ENCODE measurements at places on chromosomes 13 and 19.

DNA sequence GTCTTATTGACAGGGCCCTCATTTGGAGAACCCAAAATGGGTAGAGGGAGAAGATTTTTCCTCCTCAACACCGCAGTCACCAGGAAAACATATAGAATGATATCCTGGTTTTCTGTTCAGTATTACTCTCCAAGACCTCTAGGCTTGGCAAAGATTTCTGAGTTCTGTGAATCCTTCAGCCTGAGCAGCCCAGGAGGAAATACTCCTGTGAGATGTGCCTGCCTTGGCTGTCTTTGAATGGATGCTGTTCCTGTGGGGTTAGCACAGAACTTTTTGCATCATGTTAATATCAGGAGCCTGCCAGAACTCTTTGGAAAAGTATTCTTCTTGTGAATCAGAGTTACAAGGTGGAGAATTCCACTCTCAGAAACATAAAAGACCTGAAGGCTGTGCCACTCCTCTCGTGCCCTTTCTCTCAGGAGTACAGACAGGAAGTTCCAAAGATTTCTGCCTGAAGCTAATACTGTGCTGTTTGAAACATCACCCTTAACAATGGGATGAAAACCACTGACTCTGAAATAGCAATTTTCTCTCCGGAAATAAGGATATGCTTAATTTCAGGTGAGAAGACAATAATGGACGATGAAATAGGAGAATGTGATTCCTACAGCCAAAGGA lies 520.1 kb upstream of the NBEA start:
- DNase-seq = no peak

DNA sequence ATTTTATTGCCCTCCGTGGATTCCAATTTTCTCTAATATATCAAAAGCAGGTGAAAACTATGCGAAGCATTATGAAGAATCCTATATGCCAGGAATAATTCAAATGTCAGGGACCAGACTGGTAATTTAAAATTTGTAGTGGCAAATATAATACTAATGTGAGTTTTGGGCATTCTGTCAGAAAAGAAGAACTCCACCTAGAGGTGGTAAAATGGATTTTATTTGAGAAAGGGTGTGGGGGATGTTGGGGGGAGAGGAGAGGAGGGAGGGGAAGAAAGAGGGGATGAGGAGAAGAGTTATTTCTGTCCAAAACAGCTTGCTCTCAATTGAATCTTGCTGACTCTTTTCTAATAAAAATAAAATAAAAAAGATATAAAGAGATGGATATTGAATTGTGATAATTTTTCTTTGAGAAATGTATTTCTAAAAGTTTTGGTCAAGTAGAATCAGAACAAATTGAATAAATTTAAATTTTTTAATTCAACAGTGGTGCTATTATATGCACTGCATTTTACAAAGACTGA lies 929.3 kb upstream of the SLITRK5 start:
- no peak for DNase-seq

- DNase-seq = no peak
Observed at GRCh38 chr13:21684576-21684975, 13.7 kb downstream of the FGF9 start.

DNA sequence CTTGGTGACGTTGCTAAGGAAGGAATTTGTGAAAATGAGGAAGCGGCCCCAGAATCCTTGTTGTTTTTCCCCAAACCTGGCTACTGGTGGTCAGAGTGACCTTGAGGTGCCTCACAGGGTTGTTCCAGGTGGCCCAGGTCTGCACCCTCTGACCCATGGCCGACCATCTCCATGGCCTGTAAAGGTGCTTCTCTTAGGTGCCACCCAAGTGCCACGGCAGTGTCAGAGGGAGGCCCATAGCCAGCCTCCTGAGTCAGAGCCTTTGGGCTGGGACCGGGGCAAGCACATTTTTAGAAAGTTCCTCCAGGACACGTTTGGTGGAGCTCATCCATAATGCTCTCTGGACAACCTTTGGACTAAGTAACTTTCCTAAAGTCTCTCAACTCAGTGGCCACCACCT lies 83.9 kb upstream of the IRS2 start:
- DNase-seq = no peak

DNA sequence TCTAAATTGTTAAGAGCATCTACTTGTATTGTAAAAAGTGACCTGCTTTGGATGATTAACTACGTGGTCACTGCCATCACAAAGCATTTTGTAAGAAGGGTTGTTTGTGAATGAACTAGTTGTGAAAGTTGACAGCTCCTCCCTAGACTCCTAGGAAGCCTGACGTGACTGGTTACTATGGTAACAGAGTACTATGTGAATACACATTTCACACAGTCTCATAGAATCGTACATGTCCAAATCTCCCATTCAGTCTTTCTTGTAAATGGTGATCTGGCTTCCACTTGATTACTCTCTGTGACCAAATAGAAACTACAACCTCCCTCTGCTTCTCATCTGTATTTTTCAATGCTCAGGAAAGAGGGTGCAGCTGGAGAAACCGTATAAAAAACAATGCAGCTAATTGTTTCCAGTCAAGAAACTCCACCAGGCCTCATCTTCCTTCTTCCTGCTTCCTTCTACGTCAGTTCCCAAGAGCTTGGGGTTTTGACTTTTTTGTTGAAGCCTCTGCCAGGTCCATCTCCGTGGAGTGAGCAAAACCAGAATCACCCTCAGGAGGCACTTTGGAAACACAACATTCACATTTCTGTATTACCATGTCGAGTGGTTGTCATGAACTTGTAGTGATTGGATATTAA lies 83.4 kb downstream of the GPC6 start:
- peak; percentile 21 for DNase-seq

GRCh38 chr13:42747399-42747873 lies 33.9 kb upstream of the FAM216B start:
- DNase-seq = peak; percentile 85

DNA sequence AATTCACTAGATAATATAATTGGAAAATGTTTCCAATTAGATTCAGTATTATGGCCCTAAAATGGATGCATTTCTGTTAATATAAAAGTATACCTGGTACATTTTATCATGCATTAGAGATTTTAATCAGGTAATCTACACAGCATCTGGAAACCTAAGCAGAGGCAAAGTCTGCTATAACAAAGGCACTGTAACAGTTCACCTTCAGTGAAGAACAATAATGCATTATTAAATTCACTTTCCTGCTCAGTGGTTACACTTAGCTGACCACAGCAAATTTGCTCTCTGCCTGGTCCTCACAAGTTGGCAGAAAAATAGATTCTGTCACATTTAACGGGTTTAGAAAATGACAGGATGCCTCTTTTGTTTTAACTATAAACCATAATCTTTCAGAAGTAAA lies 326.9 kb downstream of the DACH1 start:
- DNase-seq = no peak

DNA sequence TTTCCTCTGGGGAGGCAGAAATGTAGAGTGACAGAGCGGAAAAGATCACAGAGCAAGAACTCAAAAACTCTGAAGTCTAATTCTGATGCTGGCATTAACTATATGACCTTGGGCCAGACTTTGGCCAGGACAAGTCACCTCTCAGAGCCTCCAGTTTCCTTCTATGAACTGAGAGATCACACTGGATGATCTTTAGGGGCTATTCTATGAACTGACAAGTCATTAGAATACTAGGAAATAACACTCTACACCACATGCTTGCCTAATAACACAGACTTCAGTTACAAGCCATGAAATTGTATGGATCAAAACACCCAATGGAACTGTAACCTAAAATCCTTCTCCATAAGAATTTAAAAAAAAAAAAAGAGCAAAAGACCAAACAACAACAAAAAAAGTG lies 16.9 kb downstream of the SLC25A30 start:
- no peak for DNase-seq

DNA sequence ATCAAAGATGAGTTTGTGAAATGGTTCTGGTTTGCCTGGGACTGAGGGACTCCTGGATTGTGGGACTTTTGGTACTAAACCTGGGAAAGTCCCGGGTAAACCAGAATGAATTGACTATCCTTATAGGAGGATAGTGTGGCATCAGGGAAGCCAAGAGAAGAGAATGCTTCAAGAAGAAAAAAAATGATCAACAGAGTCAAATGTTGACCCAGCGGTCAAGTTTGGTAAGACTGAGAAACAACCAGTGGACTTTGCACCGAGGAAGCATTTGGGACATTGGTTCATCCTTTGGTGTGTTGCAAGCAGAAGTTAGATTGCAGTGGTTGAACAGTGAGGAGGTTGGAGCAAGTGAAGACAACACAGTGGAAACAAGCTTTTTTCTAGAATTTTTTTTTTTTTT lies 33.5 kb downstream of the CLEC17A start:
- no peak for DNase-seq

GRCh38 chr19:8831373-8831772 lies 731 bp downstream of the ZNF558 start:
- DNase-seq = no peak

DNA sequence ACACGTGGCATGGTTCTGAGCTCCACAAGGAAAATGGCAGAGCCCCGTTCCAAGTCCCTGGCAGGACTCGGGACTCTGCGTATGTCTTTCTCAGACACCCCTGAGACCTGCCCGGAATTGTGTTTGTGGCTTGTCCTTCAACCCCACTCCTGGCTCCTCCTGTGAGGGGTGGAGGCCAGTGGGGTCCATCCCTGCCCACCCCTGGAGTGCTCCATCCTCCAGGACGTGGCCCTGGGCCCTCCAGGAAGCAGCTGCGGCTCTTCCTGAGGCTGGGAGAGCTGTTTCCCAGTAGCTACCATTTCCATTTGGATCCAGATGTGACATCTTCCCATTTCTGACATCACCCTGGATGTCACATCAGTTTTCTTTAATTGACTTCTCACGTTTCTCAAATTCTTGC lies 118.7 kb upstream of the C1QTNF9B start:
- no peak for DNase-seq

- no peak for DNase-seq
Observed at GRCh38 chr13:19184176-19184575, 2.6 kb upstream of the TUBA3C start.

DNA sequence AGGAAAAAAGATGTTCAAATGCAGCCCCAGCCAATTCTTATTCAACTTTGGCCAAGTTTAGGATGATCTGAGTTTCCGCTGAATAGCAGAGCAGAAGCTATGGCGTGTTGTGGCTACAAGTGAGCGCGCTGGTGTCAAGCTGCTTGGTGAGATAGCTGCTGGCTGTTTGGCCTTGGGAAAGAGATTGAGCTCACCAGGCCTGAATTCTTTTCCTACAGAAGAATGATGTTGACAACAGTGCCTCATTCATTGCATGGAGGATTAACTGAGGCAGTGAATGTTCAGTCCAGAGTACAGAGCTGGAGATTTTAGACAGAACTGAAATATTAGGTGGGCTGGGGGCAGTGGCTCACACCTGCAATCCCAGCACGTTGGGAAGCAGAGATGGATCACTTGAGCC lies 31.5 kb upstream of the MAP3K10 start:
- DNase-seq = no peak

GRCh38 chr19:46016426-46017094 lies 6.3 kb downstream of the PGLYRP1 start:
- DNase-seq = peak; percentile 43

DNA sequence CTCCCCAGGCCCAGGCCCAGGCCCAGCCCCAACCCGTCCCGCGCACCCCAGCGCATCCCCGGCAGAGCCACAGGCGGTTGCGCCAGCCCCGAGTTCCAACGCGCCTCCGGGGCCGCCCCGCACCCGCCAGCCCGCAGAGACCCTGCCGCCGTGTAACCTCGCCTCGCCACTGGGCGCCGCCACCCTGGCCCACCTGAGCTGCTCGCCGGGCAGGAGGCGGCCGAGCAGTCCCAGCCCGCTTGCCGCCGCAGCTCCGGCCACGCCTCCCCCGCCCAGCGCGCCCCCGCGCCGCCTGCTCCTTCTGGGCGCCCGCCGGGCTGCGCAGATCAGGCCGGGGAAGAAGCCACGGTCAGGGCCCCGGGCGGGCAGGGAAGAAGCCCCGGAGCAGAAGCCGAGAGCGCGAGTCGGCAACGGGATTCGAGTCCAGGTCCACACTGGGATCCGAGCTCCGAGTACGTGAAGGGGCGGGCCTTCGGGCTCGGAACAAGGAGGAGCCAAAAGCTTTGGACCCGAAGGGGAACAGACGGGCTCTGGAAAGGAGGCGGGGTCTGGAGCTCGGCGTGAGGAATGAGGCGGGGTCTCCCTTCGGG lies at the start of gene MBOAT7:
Gene MBOAT7 (minus strand): TSS at position 436 of the 590 bp plus-strand sequence. CDS start 1,072 bp downstream, outside the sequence.
- DNase-seq = peak; percentile 67

DNA sequence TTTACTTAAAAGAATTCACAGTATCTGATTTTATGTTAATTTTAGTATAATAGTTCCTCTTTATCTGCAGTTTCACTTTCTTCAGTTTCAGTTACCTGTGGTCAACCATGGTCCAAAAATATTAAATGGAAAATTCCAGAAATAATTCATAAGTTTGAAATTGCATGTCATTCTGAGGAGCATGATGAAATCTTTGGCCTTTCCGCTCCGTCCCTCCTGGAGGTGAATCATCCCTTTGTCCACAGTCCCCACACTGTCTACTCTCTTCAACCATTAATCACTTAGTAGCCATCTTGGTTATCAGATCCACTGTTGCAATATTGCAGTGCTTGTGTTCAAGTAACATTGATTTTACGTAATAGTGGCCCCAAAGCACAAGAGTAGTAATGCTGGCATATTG lies 26.9 kb downstream of the SLITRK6 start:
- no peak for DNase-seq

- DNase-seq = no peak
Observed at GRCh38 chr13:51249255-51249654, 27.1 kb downstream of the FAM124A start.

DNA sequence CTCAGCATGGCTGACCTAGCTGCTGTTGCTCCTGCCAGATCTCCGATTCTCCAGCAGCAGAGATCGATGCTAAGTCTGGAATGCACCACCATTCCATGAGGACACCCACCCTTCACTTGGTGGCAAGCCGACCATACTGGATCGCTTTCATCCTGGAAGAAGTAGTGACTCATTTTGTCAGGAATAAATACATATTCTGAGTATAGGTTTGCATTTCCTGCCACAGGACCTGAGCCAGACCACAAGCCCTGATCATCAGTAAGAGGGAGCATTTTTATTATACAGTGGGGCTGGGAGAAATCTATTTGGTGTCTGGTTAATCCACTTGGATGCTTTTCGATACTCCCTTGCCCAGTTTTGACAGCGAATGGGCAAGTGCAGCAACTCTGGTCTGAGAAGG lies 10.9 kb upstream of the KCTD15 start:
- no peak for DNase-seq

- no peak for DNase-seq
Observed at GRCh38 chr13:36769126-36769525, 49.9 kb upstream of the RFXAP start.

DNA sequence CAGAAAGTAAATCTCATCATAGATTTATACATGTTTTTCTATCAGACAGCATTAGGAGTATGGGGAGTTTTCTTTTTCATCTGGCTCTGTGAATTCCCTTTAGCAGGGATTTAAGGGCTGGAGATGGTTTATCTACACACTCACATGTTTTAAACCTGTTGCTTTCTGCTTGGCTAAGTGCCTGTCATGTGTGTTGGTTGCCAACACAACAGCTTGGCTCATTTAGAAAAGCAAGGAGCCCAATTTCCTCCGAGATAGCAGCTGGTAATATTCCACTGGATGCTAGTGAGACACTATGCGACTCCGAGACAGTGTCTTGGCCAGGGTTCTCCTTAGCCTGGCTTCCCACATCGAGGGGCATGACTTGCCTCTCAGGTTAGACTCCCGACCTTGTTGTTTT lies 83.3 kb downstream of the KLF5 start:
- peak; percentile 52 for DNase-seq

- DNase-seq = peak; percentile 75
Observed at GRCh38 chr13:85725433-85725832, 73.8 kb downstream of the SLITRK6 start.

- no peak for DNase-seq
Observed at GRCh38 chr13:70612881-70613280, 504.6 kb upstream of the KLHL1 start.

- DNase-seq = no peak
Observed at GRCh38 chr19:954272-954671, 28.4 kb downstream of the ARID3A start.

GRCh38 chr19:1734321-1734966 lies 18.9 kb upstream of the ONECUT3 start:
- DNase-seq = no peak
